ENCODE measurements at places on chromosomes 11 and 22.

- DNase-seq: no peak
Measured at GRCh38 chr22:31954535-31955523, 10.5 kb downstream of the YWHAH start.

DNA sequence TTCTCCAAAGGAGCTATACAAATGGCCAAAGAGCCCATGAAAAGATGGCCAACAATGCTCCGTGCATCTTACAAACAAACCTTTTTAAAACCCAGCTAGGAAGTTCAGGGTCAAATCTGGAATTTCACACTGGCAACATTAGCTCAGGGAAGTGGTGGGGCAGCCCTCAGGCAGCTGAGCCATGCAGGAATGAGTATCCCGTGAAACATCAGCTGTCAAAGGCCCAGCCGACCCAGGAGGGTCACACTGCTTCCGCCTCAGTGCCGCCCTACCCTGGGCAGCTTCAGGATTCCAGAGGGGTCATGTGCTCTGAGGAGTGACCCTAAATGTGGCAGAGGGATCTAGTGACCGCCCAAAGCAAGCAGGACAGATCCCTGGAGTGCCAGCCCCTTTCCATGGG is 73.4 kb downstream of the LINC01488 start:
- DNase-seq: no peak

- no peak for DNase-seq
Measured at GRCh38 chr11:9231848-9232177, 33.3 kb downstream of the DENND5A start.

DNA sequence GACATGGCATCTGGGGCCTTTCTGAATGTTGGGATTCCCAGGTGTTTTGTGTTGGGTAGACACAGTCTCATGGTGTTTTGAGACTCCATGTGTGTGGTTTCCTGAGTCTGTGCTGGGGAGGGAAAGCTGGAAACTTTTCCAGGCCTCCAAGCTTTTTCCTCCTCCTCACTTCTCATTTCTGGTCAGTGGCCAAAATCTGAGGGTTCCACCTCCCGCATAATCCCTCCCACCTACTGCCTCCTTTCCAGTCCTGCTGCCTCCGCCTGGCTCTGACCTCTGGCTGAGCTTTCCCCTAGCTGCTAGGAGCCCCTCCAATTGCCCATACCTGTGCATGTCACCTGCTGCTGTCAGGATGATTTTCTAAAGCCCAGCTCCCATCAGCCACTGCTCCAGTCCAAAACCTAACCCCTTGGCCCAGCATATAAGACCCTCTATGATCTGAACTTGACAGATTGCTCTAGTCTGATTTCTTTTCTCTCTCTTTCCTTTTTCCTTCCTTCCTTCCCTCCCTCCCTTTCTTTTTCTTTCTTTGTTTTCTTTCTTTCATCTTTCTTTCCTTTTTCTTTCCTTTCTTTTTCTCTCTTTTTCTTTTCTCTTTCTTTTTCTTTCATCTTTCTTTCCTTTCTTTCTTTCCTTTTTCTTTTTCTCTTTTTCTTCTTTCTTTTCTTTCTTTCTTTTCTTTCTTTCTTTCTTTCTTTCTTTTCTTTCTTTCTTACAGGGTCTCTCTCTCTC is 51.4 kb upstream of the NECTIN1 start:
- no peak for DNase-seq

DNA sequence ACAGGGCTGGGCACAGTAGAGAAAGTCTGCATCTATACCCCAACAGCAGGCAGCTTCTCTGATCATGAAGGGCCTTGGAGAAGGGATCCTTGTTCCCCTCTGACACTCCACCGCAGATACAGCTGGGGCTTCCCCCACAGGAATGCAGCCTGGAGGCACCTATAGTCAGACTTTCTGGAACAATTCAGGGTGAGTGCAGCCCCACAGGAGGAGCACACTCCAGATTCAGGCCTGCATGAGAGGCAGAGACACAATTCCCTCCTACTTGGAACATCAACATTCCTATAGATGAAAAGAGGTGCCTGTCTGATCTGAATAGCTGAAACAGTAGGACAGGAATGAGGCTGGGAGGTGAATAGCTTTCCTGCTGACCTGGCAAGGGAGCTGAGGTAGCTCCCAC is 1298.0 kb upstream of the CNTN5 start:
- DNase-seq: no peak

DNA sequence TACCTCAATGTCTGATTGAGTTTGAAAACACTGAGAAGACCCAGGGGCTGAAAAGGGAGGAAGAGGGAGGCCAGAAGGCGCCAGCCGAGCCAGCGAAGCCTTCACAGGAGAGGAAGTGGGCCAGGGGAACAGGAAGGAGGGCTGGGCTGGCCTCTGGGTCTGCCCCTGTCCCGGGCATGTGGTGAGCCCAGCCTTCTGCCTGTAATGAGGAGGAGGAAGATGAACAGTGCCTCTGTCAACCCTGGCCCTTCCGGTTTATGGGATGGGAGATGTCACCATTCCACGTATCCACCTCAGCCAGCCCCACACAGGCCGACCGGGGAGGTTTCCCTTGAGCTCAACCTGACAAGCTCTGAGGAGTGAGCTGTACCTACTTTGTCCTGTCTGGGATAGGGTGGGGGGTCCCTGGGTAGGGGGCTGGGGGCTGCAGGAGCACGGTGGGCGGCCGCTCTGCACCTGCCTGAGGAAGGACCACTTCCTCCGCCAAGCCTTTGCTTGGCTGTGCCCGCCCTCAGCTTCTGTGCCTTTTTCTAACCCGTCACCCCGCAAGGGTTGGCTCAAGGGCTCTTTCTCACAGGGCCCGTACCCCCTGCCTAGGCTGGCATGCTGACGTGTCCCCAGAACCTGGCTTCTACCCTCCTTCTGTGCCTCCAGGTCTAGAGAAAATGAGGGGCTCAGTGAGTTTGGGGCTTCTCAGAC is 2.0 kb downstream of the PARVG start:
- peak; percentile 15 for DNase-seq

- no peak for DNase-seq
Measured at GRCh38 chr11:13318498-13319295, 41.1 kb downstream of the BMAL1 start.

DNA sequence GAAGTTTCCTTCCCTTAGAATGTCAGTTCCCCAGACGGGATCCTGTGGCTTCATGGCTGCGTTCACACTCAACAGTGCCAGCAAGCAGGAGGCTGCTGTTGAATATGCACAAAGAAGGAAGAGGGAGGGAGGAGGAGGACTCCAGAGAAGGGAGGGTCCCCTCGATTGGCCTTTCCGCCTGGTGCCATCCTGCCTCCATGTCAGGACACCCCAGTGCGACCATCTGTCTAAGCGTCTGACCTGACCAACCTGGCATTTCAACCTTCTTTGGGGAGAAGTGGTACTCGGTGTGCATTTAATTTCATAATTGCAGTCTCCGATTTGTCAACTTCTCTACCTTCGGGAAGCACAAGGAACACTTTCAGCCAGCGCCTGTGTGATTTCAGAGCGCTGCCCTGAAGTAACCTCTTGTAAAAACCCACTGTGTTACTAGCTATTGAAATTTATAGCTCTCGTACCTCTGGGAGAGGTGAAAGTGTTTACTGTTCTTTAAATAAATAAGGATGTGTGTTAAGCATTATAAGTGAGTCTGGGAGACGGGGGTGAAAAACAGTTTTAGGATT is 1491.9 kb downstream of the TBC1D22A start:
- no peak for DNase-seq

GRCh38 chr22:49514211-49514610 is 313.5 kb downstream of the BRD1 start:
- no peak for DNase-seq

DNA sequence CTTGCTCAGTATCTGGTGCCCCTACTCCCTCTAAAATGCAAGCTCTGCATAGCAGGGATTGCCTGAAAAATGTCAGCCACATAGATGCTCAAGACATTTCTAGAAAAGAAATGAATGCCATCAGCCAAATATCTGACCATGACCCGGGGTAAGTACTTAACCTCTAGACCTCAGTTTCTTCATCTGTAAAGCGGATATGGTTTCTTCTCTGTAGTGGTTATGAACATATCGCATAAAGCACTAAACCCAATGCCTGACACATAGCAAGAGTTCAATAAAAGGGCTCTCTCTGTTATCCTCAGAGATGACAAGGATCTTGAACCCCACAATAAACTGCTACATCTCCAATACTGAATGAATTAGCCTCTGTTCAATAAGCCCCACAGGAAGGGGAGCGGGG is 122.6 kb downstream of the ABTB2 start:
- DNase-seq: no peak

DNA sequence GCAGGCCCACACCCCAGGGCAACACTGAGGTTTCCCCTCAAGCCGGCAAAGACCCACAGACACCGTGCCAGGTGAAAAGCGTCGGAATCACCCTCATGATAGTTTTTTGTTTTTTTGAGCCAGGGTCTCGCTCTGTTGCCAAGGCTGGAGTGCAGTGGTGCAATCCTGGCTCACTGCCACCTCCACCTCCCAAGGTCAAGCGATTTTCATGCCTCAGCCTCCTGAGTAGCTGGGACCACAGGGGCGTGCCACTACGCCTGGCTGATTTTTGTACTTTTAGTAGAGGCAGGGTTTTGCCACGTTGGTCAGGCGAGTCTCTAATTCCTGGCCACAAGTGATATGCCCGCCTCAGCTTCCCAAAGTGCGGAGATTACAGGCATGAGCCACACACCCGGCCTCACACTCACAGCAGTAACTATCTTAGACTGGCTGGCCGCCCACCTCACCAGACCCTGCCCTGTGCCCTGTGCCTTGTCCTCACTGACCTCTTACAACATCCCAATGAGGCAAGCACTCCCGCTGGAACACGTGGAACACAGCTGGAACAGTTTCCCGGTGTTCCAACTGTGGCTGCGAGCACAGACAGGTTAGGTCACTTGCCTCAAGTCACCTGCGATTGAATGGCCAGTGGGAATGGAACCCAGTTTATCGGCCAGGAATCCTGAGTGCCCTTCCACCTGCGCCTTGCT is 21.1 kb downstream of the LRRC10B start:
- no peak for DNase-seq

DNA sequence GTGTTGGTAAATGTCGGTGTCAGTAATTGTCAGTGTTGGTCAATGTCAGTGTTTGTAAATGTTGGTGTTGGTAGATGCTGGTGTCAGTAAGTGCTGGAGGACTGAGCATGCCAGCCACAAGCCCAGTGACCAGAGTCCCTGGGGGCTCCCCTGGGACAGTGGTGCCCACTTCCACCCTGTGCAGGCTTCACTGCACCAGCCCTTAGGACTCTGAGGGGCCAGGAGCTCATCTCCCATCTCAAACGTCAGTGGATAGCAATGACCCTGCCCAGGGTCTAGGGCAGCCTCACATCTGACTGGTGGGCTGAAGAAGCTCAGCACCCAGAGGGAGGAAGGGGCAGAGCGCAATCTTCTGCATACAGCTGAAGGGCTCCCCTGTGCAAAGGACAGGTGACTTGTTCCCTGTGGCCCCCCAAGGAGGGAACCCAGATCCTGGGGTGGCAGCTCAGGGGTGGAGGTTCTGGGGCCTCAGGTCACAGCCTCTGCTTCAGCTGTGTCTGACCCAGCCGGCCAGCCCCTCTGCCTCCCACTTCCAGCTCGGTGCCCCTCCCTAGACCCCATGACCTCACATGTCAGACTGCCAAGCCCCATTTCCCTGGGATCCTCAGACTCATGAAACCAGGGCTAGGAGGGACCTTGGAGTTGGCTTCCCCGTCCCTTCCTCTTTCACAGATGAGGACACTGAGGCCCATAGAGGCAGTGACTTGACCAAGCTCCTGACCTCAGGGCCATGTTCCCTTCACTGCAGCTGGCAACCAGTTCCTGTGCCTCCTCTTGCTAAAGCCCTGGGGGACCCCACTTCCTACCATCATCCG is 138.4 kb downstream of the CRYBB2 start:
- no peak for DNase-seq

DNA sequence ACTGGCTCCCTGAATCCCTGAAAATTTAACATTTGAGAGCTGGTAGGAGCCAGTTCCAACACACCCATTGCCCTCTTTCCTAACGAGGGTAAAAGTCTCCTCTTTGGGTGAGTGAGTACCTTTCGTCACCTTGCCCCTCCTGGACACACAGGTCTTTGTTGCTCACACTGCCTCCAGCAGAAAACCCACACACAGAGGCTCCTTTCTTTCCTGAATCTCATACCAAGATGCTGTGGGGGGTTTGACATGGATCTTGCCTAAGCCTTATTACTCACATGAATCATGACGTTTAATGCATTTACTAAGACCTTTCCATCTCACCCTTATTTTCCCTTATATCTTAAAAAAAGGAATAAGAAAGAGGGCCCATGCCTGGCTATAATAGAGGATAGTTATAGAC is 53.0 kb downstream of the PARVA start:
- DNase-seq: no peak

GRCh38 chr11:497565-498296 is 9.3 kb downstream of the RNH1 start:
- DNase-seq: no peak

DNA sequence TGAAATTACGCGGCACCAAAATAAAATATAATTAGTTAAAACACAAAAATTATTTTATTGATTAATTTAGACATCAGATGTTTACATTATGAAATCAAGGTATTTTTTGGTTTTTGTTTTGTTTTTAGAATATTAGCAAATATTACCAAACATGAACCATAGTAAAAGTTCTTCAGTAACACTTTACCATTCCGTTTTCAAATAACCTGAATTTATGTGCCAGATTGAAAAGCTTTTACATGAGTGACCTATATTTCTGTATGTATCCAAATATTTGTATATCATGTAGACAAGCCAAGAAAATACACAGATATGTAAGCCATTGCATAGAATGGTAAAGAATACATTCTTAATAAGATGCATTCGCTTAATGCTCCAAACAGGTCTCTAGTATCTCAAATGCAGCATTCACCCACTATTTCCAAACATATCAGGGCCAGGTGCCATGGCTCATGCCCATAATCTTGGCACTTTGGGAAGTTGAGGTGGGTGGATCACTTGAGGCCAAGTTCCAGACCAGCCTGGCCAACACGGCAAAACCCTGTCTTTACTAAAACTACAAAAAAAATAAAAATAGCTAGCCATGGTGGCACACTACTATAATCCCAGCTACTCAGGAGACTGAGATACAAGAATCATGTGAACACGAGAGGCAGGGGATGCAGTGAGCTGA is 102.4 kb upstream of the SERPIND1 start:
- DNase-seq: no peak

GRCh38 chr22:39745789-39746188 is 147.8 kb downstream of the ENTHD1 start:
- DNase-seq: no peak

GRCh38 chr22:32312748-32313147 is 44.9 kb upstream of the RFPL3 start:
- DNase-seq: no peak

DNA sequence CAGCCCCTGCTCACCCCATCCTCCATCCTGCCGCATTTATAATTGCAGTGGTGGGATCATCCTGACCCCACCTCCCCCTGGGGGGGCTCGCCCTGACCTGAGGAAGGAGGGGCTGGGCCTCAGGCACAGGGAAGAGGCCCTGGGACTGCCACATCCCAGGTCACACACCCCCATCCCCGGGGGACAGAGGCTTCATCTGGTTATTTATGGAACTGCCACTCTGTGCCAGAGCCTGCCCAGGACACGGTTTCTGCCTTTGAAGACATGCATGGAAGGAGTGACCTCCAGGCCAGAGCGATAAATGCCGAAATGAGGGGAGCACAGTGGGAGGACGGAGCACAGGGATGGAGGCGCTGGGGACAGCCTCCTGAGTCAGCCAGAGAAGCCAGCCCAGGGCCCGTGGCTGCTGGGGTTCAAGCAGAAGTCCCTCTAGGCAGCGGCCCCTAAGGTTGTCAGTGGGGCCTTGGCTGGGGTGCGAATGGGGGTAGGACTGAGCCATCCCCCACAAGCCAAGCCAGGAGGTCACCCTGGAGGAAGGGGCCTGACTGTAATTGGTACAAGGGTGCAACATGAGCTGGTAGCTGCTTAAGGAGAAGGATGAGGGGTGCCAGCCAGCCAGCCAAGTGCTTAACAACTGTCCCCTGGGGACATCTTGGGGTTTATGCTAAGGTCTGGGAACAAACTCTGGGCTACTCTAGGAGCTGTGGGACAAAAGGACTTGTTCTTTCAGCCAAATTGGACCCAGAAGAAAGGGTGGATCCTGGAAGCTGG is 51.4 kb upstream of the SHISAL1 start:
- DNase-seq: no peak

All from stimulated activated CD8-positive, alpha-beta memory T cell treated with anti-CD3 and anti-CD28 coated beads, Interleukin-4, amount 100 ng/mL, for 1 hour (primary cell).